ENCODE measurements at places on chromosomes 11 and 22. TPM values are rescaled to one million over a fixed set of nuclear protein-coding genes. Genes with fewer than 3 reads are reported as not detected.
A peak's percentile ranks its signal among the peaks of the same experiment; 100 is the strongest.

The SSTR3 gene
- 0.09 TPM for total RNA-seq

The TBCEL gene
- total RNA-seq: 12.8 TPM

The TRIM22 gene
- total RNA-seq: 9.7 TPM

The C22orf31 gene
- 0.41 TPM for total RNA-seq

The APOBEC3C gene
- total RNA-seq: 23.1 TPM

The RAG2 gene
- not detected for total RNA-seq

DNA sequence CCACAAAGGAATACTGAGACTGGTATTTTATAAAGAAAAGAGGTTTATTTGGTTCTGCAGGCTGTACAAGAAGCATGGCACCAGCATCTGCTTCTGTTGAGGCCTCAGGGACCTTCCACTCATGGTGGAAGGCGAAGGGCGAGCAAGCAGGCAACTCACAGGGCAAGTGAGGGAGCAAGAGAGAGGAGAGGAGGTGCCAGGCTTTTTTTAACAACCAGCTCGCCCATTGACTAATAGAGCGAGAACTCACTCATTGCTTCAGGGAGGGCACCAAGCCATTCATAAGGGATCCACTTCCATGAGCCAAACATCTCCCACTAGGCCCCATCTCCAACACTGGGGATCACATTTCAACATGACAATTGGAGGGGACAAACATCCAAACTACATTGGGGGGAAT, 1.2 kb downstream of the PTS start:
- DNase-seq: no peak

GRCh38 chr22:44909241-44909640, 100.6 kb downstream of the PHF21B start:
- no peak for DNase-seq

DNA sequence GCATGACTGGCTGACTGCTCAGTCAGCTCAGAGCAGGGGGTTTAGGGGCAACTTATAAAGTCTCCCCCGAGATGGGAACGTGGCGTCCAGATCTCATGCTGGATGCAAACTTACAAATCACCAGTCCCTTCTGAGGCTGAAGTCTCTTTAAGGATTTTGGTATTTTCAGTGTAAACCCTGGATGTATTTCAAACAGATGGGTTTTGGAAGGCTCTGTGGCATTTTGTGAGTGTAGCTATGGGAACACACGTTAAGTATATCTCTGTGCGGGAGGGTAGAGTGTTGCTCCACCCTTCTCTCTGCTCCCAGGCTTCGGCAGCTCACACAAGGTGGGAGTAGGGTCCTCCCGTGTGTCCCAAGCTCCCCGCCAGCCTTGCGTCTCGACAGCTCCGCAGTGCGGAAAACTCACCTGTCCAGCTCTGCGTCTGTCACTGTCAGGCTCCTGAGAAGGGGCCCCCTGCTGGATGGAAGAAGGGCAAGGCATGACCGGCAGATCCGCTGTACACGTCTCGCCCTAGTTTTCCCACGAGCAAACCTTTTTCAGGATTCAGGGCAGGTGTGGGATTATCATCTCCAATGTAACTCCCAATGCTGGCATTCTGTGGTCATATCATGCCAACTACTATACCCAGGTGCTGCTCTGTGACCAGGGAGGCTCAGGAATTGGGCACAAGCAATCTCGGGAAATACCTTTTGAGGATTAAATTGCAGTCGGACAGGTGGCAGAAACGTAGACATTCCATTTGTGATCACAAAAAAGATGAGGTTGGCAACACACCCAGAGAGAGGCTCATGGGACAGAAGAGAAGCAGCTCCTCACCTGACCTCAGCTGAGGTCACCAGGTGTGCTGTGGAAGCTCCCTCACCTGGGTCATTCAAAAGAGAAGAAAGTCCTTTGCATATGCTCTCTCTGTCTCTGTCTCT, 313.9 kb upstream of the B3GAT1 start:
- peak; percentile 70 for DNase-seq

DNA sequence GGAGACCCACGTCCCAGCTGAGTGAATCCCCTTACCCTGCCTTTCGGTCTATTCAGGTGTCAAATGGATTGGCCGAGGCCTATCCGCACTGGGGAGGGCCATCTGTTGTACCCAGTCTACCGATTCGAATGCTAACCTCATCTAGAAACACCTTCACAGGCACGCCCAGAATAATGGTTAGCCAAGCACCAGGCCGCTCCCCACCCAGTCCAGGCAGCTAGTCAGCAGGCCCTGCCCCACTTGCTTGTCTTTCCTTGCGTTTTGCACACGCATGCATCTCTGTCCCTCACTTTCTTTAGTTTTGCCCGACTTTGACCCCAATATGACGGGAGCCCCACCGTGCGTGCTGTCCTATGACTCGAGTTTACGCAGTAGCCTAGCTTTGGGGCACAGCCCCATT, 31.7 kb downstream of the PARVB start:
- DNase-seq: no peak

DNA sequence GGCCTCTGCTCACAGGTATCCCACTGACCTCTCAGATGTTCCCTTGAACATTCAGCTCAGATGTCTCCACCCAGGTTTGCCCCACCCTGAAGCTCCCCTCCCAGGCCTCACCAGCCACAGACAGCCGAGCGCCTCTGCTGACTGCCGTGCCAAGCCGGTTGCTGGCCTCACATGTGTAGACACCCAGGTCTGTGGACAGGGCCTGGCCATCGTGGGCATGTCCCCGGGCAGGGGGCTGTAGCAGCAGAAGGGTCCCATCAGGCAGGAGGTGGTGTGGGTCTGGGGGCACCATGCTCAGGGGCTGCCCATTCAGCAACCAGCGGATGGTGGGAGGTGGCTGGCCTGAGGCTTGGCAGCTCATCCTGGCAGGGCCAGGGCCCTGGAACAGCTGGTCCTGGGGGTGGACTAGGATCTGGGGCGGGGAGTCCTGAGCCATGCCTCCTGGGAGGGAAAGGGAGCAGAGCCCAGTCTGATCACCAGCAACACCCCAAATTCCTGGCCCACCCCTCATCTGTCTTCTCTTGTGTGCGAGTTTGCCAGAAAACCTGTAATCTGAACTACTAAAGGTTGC, 759 bp downstream of the ROBO4 start:
- no peak for DNase-seq

DNA sequence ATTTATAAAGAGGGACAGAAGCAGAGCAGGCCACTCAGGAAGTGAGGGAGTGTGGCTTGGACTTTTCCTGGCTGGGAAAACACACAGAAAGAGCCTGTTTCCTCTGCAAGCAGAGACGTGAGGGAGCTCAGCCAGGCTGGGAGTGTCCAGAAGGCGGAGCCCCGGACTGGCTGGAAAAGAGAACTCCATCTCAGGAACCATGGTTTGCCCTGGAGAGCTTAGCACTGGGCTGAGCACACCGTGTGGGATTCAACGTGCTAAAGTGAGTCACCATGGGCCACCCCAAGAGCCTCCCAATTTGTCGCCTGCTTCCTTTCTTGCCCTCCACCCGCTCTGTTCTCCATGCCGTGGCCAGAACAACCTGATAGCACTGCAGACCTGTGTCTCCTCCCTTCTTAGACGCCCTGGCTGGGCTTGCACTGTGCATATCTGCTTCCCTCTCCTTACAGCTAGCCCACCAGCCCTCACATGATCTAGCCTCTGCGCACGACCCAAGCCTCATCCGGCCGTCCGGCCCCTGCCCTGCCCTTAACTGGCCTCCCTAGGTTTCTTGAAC, 51.8 kb downstream of the GALNT18 start:
- peak; percentile 57 for DNase-seq

- DNase-seq: no peak
These were observed 225.0 kb upstream of the UBASH3B start for GRCh38 chr11:122430490-122430889.

DNA sequence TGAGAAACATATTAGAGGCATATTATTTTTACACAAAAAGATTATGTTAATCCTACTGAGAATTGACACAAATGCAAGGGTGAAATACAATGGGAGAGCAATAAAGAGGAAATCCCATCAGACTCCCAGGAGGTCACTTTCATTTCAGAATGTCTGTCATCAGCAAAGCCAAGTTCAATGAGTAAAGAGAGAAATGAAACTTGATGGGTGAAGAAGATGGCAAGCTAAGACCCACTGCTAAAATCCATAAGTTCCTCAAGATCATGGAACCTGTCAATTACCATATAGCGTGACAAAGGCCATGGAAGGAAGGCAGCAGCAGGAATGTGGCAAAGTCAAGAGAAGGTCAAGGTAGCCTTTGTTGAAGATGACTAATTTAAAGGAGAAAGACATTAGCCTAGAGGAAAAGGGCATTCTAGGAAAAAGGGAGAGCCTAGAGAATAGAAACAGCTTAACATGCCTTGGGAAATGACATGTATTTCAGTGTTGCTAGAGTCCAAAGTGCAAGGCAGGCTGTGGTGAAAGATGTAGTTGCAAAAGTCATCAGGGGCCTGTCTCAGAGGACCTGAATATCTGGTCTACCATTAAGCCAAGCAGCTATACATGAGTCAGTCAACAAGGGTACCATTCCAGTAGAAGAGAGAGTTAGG, 43.1 kb downstream of the FAM168A start:
- DNase-seq: no peak

- no peak for DNase-seq
These were observed 1.5 kb upstream of the PLCB3 start for GRCh38 chr11:64249563-64250414.

- no peak for DNase-seq
These were observed 113.9 kb downstream of the DBX1 start for GRCh38 chr11:20046416-20046815.

- DNase-seq: no peak
These were observed 171.8 kb downstream of the DSCAML1 start for GRCh38 chr11:117625237-117625636.

DNA sequence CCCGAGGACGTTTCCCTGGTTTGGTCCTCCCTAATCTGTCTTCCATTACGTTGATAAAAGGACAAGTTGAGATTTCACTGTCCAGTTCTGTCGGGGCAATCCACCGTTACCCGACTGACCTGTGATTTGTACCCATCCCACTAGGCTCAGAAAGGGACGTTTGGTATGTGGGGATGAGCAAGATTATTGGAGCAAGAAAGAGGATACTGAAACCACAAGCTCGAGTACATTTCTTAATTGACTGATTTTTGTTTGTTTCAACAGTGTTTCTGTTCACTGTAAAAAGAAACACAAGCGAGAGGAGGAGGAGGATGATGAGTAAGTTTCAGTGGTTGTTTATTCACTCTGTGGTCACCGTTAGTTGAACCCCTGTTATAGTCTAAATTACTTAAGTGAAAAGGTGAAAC, 969 bp downstream of the CCDC117 start:
- DNase-seq: no peak

- DNase-seq: no peak
These were observed 77.2 kb downstream of the STIM1 start for GRCh38 chr11:3932698-3933097.

GRCh38 chr11:47641600-47642098, 710 bp downstream of the MTCH2 start:
- no peak for DNase-seq

DNA sequence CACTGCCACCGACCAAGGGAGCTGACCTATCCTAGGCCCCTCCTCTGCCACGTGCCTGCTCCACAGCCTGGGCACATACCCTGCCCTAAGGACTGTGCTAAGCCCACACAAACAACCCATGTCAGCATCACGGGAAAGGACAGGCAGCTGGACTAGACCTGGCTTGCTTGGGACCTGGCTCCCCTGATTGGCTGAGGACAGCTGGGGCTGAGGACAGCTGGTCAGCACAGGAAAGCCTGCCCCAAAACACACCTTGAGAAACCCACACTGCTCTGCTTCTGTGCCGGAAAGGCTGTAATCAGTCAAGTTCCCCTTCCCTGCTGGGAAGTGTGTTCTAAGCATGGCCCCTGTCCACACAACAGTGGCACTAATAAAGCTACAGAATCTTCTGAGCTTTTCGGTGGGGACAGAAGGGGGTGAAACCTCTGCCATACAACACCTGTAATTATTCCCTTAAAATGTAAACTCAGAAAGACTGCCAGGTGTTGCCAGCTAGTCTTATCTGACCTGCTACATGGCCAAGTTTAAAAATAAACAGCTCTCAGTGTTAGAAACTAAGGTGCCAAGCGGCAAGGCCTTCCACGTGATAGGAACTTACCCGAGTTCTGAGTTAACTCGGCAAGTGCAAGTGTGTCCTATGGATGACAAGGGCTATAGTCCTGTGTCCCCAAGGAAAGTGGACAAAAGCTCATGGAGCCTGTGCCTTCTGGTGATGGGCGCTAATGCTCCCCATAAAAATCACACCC, 35.7 kb upstream of the ARFGAP3 start:
- no peak for DNase-seq

DNA sequence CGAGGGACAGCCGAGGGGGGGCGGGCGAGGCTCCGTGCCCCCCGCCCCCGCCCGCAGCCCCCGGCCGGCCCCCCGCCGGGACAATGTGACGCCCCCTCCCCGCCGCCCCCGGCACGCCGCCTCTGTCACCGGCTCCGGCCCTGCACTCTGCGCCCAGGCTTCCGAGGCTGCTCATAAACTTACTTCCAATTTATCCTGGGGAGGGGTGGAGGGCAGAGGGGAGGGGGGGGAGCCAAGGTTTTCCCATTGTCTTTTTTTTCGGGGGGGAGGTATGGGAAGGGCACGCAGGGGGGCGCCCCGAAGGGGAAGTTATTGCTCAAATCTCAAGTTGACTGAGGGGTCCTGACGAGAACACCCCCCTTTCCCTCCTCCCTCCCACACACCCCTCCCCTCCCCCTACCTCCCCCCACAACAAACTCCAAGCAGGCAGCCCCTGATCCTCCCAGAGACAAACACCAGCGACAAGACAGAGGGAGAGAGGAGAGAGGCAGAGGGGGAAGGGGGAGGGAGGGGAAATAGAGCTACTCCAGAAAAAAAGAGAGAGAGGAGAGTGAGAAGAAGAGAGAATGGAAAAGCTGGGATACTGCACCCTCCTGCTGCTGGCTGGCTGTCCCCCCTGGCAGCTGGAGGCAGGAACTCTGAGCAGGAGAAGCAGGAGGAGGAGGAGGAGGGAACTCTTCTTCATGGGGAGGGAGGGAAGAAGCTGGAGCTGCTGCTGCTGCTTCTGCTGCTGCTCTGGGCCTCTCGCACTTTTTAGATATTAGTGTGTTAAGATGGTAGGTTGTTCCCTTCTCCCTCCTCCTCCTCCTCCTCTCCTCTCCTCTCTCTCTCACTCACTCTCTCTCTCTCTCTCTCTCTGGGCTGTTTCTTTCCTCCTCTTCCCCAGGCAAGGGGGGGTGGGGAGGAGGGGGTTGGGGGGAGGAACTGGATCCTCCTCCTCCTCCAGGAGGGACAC, 631 bp downstream of the PHF21A start:
- peak; percentile 64 for DNase-seq

DNA sequence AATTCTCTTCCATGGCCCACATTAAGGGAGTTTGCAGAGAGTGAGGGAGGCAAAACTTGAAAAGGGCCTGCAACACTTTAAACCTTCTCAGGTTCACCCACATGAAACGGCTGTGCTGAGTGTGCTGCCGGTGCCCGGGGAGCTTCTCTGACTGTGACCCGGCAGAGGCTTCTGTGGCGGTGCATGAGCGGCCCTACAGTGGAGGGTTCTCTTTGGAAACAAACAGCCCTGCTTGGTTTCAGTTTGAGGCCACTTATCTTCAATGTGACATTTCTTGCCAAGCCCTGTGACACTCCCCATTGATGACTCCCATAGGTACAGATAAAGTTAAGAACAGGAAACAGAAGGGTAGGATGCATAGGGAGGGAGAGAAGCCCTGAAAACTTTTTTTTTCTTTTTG, 31.8 kb downstream of the FAM118A start:
- no peak for DNase-seq
